ENCODE measurements at places on chromosomes 1 and 21.
A peak's percentile ranks its signal among the peaks of the same experiment; 100 is the strongest.

DNA sequence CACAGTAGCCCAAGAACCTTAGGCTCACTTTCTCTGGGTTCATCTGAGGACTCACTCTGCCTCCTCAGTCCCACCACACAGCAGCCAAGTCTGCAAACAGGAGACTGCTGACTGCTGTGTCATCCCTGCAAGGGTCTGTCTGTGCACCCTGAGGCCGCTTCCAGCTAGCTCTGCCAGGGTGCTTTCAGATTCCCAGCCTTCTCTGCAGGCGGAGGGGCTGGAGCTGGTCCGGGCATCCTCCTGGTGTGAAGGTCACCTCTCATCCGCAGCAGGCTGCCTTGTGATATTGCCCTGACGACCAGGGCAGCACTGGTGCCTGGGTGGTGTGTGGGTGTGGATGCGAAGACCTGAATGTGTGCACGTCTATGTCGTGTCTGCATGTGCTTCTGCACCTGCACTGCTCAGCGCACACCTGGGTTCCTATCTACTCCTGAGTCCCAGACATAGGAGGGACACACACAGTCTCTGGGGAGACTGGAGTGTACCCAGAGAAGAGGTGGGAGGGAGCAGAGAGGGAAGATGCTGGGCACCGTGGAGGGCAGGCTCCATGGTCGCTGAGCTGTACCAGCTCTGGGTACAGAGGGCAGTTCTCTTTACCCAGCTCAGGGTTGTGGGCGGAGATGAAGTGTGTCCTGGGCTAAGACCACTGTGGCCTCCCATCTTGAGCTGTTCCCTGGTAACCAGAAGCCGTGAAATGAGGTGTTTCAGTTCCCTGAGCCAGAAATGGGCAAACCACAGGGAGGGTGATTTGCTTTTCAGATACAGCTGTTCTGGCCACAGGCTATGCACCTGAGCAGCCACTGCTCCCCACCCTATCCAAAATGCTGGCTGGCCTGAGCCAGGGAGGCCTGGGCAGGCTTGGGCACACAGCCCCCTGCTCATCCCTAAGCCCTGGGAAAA lies 160.9 kb upstream of the CSF3R start:
- no peak for DNase-seq

DNA sequence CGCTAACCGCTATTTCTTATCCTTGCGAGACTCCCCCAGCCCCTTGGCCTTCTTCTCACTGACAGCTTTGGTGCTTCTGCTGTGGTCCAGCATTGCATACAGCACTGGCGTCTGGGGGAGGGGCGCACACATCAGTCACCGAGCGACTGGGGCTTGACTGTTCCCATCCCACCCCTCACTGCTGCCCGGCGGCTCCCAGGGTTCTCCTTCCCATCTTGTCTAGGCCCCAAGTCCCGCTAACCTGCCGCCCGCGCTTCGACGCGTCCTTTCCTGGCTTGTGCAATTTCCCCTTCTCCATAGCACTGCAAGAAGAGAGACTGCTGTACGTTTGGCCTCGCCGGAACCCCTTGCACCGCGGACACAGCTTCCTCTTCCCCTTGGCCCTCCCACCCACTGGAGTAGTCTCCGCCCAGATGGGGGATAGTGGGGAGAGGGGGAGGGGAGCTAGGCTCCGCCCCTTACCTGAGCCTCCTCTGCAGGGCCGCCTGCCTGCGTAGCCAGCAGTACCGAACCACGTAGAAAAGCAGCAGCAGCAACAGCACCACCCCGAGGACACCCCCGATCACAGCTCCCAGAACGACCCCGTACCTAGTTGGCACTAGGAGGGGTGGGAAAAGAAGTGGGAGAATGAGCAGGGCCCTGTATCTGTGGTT lies 3.8 kb downstream of the MPZ start:
- DNase-seq = peak; percentile 86

GRCh38 chr1:243271996-243272395 lies 16.2 kb downstream of the SDCCAG8 start:
- no peak for DNase-seq

DNA sequence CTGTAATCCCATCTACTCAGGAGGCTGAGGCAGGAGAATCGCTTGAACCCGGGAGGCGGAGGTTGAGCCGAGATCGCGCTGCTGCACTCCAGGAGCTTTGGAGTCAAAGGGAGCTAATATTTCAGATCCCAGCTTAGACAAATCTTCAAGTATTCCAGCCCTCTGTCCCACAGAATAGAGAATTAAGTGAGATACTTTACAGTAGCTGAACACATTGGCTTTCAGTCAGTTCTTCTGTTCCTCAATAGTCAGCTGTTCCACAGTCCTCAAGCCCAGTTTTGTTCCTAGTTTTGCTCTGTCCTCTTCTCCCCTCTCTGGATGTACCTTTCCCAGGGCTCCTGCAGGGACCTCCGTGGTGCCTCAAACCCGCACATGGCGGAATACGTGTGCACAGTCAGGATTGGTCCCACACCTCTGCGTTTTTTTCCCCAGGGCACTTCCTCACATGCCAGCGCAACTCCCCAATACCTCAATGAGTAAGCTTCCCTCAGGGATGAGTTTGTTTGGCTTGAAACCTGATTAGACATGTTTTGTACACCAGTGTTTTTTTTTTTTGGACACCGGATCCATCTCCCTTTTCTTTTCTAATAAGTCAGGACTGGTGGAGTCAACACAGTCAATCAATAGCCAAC lies 1.2 kb downstream of the MFN2 start:
- DNase-seq = no peak

GRCh38 chr1:55052221-55053142 lies 13.1 kb downstream of the PCSK9 start:
- DNase-seq = no peak

- no peak for DNase-seq
Observed at GRCh38 chr1:168843950-168844349, 114.9 kb upstream of the DPT start.

- no peak for DNase-seq
Observed at GRCh38 chr1:182299728-182300616, 91.6 kb downstream of the GLUL start.

DNA sequence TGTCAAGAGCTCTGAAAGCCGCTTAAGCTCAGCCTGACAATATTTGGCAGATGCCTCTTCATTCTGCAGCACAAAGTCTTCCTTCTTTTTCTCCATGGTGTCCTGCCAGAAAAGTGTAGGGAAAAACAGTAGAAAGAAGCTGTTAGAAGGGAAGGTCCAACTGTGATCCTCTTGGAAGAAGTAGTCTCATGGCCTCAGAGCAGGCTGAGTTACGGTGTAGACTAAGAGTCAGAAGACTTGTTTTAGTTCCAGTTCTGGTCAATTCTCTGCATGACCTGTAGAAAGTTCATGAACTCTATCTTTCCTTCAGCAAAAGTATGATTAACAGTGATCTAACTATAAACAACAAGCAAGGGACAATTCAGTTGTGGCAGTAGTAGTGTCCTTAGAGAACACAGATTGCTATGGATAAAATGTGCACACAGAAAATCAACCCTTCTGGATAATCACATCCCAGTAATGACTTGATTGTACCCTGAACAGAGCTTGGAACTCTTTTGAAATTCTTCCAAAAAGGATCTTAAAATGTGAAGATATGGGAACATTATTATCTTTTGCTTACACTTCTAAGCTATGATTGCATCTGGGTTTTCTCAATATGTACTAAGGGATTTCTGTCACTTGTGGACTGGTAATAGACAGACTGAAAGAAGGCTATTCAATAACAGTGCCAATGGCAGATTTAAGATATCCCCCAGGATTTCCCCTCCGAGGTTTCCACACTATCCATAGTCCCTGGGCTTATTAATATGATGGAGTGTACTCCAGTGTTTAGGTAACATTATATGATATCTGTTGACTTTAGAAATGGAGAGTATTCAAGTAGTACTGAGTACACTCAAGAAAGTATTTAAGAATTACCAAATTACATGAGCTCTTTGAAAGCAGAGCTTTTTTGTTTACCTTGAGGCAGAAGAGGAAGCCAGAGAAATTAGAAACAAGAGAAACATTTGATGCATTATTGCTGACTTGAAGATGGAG lies 22.1 kb upstream of the GBP2 start:
- DNase-seq = no peak

GRCh38 chr1:241640867-241641622 lies 876 bp upstream of the CHML start:
- DNase-seq = no peak

DNA sequence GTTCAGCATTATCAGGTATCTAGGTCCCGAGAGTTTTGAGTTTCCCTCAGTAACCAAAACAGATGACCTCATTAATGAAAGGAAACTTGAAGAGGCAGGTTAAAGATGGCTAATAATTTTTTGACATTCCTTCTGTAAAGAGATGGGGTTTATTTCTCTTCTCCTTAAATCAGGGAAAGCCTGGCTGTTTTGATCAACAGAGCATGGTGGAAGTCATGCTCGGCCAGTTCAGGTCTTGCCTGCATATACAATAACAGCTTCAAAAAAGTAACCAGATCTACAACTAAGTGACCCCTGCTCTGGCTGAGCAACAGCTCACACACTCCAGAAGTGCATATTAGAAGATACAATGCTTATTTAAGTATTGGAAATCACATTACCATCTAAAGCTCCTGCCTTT lies 36.6 kb upstream of the POU2F1 start:
- DNase-seq = no peak

DNA sequence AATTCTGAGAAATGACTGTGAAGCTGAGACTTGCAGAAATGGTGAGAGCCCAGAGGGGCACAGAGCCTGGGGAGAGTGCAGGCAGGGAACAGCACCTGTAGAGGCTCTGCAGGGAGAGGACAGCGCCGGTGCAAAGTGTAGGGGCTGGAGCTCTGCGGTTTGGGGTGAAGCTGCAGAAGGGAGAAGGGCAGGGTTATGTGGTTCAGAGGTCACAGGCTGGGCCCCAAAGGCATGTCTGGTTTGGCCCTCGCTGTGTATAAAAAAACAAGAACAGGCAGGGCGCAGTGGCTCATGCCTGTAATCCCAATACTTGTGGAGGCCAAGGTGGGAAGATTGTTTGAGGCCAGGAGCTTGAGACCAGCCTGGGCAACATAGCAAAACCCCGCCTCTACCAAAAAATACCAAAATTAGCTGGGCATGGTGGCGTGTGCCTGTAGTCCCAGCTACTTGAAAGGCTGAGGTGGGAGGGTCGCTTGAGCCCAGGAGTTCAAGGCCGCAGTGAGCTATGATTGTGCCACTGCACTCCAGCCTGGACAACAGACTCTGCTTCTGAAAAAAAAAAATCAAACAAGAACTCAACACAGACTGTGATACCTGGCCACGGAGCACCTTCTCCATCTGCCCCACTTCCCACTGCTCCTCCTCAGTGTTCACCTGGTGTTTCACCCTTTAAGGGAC lies 29.1 kb downstream of the SERINC2 start:
- DNase-seq = no peak

DNA sequence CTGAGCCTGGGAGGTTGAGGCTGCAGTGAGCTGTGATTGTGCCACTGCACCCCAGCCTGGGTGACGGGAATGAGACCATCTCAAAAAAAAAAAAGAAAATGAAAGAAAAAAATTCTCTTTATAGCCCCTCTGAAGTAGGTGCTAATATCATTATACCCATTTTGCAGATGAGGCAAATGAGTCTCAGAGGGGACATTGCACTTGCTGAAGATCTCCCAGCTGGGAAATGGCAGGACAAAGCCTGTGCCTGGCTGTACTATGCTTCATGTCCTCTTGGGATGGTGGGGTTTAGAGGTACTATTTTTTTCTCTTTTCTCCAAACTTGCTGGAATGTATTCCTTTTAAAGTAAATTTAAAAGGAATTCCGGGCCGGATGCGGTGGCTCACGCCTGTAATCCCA lies 1.6 kb downstream of the SMPDL3B start:
- DNase-seq = no peak

- peak; percentile 14 for DNase-seq
Observed at GRCh38 chr1:76901158-76901767, 34.0 kb downstream of the ST6GALNAC5 start.

DNA sequence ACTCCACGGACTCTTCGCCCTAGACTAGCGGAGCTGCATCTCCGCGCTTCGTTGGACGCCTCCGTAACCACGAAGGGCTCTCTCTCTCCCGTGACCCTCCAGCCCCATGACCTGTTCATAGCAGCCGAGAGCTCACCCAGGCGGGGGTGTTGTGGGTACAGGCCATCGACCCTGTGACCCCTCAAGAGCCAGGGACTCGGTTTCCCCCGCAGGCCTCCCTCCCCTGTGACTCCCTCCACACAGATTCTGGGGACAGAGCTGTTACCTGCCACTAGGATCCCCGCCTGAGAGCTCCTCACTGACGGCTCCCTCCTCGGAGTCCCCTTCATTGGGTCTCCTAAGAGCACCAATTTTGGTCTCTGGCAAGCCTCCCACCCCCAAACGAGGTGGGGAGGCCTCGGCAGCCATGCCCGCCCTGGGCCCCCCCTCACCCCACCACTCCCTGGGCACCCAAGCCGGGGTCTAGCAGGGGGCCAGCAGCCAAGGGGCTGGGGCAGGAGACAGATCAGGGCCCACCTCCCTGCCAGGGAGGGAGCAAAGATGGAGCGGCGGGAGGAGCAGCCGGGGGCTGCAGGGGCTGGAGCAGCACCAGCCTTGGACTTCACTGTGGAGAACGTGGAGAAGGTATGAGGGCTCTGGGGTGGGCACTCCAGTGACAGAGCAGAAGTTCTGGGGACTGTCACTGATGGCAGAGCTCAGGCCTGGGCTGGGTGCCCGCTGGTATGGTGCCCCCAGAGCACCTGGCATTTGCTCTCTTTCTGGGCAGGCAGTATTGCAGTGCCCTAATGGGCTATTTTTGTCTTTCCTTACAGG lies 517 bp downstream of the IPO13 start:
- DNase-seq = no peak

DNA sequence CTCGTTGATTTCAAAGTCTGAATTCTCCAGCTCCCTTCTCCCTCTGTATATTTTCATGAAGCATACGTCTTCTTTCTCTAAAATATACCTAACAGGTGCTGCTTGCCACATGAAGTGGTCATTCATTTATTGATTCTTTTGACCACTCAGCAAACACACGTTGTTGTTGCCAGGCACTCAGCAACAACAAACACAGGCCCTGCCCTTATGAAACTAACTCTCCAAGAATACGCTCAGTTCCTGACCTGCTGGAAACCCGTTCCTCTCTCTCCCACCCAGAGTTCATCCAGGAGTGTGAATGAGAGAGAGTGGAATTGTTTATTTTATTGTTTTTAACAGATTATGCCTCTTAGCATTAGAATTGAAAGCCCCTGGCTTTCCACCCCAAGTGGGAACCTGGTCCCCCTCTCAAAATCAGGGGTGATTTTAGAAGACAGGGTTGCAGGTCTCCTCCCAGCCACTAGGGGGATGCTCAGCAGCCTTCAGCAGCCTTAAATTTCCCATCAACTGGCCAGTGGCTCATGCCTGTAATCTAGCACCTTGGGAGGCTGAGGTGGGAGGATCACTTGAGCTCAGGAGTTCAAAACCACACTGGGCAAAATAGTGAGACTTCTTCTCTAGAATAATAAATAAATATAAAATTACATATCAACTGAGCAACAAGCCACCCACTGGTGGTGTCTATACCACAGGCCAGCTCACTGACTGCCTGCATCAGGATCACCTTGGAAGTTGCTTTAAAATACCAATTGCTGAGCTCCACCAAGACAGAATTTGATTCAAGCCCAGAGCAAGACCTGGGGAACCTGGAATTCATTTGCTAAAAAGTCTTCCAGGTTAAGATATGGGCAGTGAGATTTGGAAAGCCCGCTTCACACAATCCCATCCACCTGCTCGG lies 181.0 kb upstream of the KLHDC7A start:
- DNase-seq = no peak

All from immature natural killer cell (primary cell).